ENCODE measurements at places on chromosomes 3 and 15.
A peak's percentile ranks its signal among the peaks of the same experiment; 100 is the strongest.

DNA sequence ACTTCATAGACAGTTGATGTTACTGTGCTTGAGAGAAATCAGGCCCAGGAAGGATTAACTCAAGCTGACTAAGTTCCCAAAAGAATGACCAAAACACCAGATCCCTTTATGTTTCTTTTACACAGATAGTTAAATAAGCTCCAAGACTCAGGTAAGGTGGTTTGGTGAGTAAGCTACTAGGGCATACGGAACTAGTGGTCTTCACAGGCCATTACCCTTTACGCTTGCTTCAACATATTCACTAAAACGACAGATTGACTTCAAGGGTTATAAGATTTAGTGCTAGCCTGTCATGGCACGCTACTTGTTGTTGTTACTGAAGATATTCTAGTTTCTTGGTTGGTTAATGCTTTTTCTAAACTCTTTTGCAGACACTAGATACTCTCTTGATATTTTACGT, 369.3 kb downstream of the LPP start:
- no peak for DNase-seq

DNA sequence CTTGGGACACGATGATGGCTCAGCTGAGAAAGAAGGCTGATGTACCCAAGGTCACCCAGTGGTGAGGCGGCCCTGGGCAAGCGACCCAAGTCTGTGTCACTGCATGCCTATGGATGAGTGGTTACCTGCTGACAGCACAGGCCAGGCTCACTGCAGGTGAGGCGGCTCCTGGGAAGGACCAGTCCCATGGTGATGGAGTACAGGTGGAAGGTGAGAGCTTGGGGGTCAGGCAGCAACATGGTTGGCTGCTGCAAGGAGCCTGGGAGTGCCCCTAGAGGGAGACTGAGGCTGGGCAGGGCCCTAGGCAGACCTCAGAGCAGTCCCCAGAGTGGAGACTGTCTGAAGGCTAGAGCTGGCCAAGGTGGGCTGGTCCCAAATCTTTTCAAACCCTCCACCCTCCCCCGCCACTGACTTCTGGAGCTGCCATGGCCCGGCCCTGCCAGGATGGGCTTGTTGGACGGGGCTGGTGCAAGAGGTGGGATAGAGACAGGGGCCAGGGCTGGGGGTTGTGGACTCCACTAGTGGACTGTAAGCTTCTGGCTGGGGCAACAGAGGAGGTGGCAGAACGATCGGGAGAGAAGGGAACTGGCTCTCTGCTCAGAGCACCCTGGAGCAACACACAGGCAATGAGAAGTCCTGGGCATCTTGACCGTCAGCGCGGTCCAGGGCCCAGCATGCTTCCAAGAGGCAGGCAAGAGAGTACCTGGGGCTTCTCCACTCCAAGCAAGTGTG, 72.5 kb upstream of the SLC6A11 start:
- DNase-seq = no peak

GRCh38 chr15:100806157-100806556, 73.5 kb upstream of the ALDH1A3 start:
- DNase-seq = no peak

GRCh38 chr3:87002346-87002745, 11.4 kb upstream of the VGLL3 start:
- DNase-seq = no peak

GRCh38 chr3:35635407-35635806, 3.9 kb upstream of the ARPP21 start:
- DNase-seq = no peak

GRCh38 chr3:29590461-29590860, 309.6 kb downstream of the RBMS3 start:
- DNase-seq = no peak

DNA sequence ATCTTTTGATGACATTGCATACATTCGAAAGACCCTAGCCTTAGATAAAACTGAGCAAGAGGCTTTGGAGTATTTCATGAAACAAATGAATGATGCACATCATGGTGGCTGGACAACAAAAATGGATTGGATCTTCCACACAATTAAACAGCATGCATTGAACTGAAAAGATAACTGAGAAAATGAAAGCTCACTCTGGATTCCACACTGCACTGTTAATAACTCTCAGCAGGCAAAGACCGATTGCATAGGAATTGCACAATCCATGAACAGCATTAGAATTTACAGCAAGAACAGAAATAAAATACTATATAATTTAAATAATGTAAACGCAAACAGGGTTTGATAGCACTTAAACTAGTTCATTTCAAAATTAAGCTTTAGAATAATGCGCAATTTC, 16.7 kb downstream of the KCNMB3 start:
- DNase-seq = no peak

GRCh38 chr3:61573441-61573840, 12.1 kb downstream of the PTPRG start:
- no peak for DNase-seq

DNA sequence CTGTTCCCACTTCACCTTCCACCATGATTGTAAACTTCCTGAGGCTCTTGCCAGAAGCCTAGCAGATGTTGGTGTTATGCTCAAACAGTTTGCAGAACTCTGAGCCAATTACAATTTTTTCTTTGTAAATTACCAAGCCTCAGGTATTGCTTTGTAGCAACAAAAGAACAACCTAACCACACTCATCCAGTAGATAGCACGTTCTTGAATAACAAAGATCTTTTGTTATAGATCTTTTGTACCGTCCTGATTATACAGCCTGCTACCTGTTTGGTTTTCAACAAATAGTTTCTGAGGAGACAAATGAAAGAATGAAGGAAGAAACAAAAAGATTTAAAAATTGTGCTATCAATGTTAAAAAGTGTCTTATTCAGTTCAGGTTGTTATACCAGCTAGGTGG, 474.7 kb upstream of the ALCAM start:
- no peak for DNase-seq

DNA sequence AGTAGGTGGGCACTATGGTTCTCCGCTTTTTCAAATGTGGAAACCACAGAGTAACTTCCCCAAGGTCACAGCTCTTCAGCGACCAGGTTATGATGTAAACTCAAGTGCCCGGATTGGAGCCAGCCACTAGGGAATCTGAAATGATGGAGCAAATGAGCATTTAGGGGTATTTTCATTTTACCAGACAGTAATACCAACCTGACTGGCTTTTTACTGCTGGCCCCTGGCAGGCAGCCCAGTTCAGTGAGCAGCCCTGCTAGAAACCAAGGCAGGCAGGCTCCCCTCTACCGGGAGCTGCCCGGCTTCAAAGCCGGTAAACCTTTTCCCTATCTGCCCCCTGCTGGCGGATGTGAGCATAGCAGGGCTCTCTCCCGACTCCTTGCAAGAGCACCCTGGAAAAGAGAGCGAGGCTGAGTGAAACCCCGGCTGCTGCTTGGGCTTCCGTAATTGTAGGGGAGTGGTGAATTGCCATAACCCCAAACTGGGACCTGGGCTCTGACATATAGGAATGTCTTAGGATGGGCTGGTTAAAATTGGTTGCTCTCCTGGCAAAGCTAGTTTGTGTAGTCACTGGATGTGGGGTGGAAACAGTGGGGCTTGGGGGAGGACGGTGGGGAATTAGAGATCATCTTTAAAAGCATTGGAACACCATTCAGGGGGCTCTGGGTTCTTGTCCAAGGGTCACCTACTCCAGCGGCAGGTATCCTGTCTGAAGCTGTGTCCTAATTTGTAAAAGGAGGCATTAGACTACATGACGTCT, 98.0 kb upstream of the TNFAIP8L3 start:
- DNase-seq = peak; percentile 82

DNA sequence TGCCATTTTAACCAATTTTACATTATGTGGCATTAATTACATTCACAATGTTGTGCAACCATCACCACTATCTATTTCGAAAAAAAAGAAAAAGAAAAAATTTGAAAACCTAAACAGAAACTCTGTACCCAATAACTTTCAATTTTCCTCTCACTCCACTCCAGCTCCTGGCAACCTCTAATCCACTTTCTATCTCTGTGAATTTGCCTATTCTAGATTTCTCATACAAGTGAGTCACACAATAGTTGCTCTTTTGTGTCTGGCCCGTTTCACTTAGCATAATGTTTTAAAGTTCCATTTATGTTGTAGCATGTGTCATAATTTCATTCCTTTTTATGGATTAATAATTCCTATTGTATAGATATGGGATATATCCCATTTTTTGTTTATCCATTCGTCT, 53.3 kb upstream of the TBC1D5 start:
- no peak for DNase-seq

DNA sequence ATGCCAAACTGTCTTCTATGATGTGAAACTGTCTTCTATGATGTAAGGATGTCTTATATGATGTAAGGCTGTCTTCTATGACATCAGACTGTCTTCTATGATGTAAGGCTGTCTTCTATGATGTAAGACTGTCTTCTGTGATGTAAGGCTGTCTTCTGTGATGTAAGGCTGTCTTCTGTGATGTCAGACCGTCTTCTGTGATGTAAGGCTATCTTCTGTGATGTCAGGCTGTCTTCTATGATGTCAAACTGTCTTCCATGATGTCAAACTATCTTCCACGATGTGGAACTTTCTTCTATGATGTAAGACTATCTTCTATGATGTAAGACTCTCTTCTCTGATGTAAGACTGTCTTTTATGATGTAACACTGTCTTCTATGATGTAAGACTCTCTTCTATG, 27.9 kb downstream of the MGLL start:
- no peak for DNase-seq

DNA sequence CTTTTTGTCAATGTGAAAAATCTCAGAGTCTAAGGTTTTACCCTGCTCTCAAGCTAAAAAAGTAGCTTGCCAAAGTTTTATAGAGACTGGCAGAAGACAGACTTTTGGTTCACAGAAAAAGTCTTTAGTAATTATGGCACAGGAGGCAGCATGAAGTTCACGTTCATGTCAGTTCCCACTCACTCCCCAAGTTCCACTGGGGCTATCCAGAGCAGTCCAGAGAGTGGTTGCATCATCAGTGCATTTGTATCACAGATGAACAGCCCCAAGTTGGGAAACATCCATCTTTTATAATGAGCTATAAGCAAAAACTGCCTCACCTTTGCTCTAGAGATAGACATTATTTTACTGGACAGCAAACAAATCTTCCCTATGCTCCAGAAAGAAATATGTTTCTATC, 454.1 kb upstream of the AGTR1 start:
- no peak for DNase-seq

- DNase-seq = no peak
Observed at GRCh38 chr3:135513106-135514059, 452.1 kb upstream of the PPP2R3A start.

- no peak for DNase-seq
Observed at GRCh38 chr3:31758322-31758965, 222.6 kb downstream of the OSBPL10 start.

DNA sequence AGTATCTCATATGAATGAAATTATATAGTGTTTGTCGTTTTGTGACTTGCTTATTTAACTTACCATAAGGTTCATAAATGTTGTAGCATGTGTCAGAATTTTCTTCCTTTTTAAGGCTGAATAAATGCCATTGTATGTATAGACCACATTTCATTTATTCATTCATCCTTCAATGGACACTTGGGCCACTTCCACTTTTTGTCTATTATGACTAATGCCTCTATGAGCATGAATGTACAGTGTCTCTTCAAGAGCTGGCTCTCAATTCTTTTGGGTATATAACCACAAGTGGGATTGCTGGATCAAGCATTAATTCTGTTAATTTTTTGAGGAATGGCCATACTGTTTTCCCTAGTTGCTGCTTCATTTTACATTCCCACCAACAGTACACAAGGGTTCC, 156.1 kb downstream of the VPS8 start:
- no peak for DNase-seq
